Stimulated activated CD8-positive, alpha-beta memory T cell treated with anti-CD3 and anti-CD28 coated beads, Interleukin-4, amount 100 ng/mL, for 4 hours (primary cell): ENCODE measurements at places on chromosomes 7 and 10.

DNA sequence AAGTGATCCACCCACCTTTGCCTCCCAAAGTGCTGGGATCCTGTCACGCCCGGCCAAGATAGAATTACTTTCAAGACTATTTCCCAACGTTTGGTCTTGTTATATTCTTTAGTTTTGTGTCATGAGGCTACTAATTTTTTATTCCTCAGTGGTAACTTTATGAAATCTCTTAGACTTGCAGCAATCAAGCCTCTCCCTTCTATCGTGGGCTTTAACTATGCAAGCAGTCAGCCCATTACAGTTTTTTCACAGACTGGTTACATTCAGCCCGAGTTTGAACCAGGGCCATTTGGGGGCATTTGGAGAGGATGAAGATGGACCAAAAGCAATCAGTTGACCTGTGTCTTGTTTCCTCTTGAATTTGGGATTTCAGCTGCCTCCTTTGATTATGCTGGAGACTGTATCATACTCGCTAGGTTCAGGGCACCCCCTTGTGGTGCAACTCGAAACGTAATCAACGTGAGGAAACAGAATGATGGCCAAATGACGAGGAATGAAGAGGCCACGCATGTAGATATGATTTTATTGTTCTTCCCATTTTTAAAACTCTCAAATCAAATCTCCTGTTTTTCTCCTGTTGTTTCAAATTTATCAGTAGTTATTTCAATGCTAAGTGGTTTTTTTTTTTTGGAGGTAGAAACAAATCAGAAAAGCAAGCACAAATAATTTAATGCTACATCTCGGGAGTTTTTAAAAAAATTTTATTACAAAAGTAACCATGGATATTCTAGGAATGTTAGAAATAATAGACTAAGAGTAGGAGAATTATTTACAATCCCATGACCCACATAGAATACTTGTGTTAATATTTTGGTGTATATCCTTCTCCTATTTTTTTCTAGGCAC is 151.6 kb downstream of the KIAA1217 start:
- no peak for DNase-seq

GRCh38 chr10:131035779-131036178 is 275.7 kb downstream of the TCERG1L start:
- no peak for DNase-seq

GRCh38 chr7:122298618-122299017 is 5.9 kb downstream of the FEZF1 start:
- no peak for DNase-seq

DNA sequence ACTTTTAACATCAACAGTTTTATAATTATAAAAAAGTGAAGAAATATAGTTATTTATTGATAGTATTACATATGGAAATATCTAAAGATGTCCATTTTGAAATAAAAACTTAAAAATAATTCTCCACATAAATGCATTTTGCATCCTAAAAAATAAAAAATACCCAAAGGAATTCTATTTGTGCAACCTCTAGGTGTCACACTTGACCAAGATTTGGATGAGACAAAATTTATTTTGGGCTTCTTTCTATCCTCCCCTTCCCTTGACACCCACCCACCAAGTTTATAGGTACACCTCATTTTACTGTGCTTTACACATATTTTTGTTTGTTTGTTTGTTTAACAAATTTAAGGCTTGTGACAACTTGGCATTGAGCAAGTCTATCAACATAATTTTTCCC is 3.3 kb upstream of the THSD7A start:
- no peak for DNase-seq

DNA sequence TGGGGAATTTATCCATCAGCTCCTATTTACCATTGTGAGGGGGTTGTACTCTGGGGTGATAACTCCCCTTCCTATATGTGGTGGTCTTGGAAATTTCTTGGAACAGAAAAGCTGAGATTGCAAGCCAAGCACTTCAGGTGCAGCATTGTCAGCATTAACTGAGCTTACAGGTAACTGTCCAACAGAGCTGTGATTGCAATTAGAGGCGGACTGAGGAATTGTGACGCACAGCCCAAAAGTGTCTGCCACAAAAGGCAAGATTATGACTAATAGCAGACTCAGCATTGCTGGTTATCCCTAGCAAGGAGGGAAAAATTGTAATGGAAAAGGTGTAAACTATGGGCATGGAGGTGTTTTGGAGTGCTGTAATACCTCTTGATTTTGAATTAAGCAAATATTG is 126.1 kb upstream of the AGR3 start:
- no peak for DNase-seq

DNA sequence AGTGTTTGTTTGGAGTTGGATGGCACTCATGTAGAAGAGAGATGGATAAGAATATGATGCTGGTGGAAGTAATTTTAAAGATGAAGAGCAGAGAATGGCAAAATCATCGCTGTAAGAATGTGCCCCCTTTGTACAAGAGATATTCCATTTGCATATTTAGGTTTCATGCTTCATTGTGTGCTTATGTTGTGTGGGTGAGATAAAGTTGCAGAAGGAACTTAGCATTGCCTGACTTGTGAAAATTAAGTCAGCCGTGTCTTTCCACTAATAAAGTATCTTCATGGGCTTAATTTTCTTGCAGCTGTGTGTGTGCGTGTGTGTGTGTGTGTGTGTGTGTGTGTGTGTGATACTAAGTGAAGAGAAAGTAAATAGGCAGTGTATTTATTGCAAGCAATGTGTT is 381.9 kb downstream of the OTUD1 start:
- DNase-seq: no peak

GRCh38 chr7:28191751-28192150 is 11.2 kb upstream of the JAZF1 start:
- DNase-seq: no peak

DNA sequence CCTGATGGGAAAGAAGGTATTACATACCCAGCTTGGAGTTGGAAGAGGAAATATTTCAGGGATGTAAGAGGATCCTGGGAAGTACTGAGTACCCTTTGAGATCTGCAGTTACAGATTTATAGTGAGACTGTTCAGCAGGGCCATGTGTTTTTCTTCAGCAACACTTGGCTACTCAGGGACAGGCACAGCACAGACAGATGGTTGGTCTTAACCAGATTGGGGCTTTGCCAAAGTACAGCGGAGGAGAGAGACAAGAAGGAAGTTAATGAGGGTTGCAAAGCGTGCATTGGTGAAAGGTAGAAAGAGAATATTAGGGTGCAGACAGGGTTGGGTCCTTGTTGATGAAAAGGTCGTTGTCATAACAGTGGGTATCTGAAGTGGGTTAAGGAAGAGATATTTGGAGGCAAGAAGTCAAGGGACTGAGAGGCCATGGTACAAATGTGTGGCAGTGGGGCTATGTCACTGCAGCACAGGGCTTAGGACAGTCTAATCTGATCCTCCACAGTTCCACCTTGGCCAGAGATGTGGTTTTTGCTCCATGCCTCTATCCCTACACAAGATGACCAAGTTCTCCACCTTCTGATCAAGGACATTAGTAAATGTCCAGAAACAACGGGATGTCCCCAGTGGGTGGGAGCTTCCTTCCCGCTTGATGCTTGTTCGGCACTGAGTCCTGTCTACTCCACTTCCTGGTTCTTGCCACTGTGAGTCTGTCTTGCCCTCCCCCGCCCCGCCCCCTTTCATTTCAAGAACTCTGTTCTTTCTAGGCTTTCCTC is 18.9 kb upstream of the DNAJC1 start:
- peak; percentile 26 for DNase-seq

DNA sequence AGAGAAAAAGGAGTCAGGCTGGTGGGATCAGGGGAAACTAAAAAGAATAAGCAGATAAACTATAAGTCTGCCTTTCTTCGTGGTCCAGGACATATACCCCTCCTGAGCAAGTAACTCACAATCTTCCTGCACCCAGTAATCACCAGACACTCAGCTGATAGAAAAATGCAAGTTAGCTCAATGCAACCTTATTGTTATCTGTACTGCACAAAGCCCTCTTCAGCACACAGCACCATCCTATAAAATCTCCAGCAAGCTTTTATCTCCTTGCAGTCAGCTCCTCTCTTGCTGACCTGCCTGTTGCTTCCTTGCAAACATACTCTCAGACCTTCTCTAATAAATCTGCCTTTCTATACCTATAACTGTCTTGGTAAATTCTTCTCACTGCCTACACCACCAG is 6.7 kb downstream of the SLC37A3 start:
- DNase-seq: no peak

DNA sequence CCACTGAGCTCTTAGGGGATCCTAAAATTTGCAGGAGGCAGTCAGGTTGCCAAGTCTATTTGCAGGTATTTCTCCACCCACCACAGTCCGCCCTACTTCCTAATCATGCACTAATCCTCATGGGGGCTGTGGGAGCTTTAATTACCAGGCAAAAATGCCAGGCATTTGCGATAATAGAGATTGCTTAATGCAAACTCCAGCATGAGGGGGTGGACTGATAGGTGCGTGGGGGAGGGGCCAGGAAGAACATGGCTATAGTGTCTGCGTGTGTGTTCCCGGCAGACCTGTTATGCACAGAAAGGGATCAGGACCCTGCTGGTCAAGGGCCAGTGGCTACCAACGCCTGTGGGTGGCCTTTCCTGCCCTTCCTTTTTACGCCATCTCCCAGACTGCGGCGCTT is 15.6 kb upstream of the AQP1 start:
- DNase-seq: no peak

DNA sequence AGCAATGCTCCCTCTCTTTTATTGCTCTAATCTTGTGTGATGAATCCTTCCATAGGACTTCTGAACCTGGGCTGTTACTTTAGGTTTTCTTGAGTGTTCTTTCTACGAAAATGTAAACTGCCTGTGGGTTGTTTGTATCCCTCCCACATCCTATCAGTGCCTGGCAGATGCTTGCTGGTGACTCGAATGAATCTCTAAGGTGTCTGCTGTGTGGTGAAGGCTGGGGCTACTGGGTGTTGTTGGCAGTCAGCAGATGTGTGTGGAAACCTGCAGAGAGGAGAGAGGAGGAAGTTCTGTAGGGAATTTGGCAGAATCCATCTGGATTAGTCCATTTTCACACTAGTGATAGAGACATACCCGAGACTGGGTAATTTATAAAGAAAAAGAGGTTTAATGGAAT is 639.4 kb downstream of the CALN1 start:
- no peak for DNase-seq

DNA sequence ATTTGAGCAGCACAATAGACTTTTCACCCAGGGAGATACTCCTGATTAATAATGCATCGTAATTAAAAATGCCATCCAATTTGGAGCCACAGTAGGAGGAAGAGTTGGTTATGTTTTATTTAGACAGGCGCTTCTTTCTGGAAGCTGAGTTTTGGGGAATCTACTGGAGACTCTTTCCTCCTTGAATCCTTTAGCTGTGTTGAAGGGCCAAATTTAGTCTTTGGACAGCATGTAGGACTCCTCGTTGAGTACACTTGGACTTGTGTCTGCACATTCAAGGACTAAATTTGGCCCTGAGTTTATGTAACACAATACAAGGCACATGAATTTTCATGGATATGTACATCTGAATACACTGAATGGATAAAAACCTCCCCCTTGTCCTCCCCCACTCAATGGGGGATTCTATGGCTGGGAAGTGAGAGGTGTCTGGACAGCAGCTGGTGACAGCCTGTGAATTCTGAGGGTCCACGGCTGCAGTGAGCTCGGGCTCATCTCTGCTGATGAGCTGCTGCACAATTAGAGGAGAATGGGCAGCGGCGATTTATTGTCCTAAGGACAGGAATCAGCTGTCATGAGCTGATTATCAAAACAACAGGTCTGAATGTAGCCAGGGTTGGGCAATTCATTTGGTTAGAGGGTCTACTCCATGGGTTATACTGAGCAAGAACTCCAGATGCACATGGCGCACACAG is 95.2 kb downstream of the PRTFDC1 start:
- DNase-seq: no peak

DNA sequence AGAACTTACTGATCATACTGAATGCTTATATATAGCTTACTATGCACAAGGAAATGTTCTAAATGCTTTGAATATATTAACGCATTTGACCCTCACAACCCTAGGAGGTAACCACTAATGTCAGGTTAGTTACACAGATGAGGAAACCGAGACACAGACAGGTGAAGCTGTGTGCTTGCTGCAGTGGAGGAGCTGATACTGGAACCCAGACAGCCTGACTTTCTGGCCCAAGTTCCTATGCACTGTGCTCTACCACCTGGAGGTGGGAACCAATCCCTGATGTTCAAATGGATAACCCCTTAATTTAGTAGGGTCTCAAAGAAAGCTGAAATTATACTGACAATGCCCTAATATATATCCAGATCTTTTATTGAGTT is 119.6 kb downstream of the SORBS1 start:
- DNase-seq: no peak

DNA sequence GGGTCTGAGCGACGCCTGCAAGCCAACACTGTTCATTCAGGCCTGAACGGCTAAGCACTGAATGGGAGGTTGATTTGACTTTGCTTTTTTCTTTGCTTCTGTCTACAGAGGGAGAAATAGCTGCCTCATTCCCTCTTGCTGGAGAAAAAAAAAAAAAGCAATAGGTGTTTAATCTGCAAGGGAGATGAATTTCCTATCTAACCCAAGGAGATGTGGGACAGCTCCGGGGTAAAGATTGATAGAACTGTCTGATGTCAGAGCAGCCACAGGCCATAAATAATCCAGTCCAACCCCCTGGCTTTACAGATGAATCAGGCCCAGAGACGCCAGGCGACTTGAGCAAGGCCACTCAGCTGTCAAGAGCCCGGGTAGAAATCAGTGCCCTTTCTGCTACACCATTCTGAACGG is 168.0 kb downstream of the ARHGAP12 start:
- DNase-seq: no peak

DNA sequence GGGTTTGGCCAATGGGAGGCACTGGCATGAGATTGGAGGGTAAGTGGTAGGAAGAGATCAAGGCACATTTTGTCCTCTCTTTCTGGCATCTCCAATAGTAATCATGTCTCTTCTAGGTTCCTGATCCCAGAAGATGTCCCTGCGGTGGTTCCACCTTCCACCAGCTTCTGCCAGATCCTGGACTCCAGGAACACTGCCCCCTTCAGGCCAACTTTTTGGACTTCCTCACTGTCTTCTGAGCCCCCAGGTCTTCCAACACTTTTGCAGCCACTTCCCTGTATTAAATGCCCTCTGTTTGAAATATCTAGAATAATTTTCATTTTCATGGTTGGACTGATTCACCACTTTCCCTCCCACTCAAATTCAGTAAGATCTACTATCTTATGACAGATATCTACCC is 60.9 kb downstream of the BAMBI start:
- DNase-seq: no peak

GRCh38 chr10:13890233-13891127 is 303.7 kb downstream of the PRPF18 start:
- no peak for DNase-seq

GRCh38 chr10:125840955-125841354 is 17.6 kb downstream of the BCCIP start:
- no peak for DNase-seq
